NCI-H1092 treated with DMSO at 0.1 percent for 48 hours (cell line): ENCODE measurements at places on chromosomes 5 and 9.

DNA sequence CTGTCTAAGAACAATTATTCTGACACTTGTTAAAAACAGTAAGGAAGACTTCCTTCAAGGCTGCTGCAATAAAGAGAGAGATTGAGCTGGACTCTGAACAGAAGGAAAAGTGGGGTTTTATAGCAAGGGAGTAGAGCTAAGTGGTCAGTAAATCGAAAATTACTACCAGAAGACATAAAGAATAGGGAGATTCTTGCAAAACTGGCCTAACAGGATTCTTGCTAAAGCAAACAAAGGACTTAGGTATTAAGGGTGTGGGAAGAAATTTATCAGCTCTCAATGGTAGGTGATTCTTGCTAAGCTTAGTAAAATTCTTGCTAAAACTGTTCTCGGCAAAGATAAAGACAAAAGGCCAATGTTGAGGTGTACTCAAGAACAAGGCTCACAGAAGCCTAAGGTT is 300.5 kb downstream of the SLCO4C1 start:
- DNase-seq: no peak

GRCh38 chr5:150505041-150505511 is 2.9 kb upstream of the NDST1 start:
- no peak for DNase-seq

DNA sequence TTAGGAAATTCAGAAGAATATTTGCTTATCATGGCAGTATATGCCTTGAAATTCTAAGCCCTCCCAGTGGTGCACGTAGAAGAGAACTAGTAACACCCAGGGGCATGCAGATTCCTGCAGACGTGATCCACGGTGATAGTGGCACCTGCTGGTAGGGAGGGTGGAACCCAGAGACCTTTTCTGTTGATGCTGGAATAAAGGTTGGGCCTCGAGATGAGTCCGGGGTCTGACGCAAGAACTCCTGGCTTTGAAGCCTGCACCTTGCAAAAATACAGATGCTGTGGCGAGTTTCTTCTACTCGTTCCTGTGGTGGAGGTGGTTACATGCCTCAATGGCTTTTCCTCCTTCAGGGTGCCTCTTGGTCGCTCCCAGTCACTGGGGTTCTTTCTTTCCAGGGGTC is 39.5 kb upstream of the PHF2 start:
- no peak for DNase-seq

DNA sequence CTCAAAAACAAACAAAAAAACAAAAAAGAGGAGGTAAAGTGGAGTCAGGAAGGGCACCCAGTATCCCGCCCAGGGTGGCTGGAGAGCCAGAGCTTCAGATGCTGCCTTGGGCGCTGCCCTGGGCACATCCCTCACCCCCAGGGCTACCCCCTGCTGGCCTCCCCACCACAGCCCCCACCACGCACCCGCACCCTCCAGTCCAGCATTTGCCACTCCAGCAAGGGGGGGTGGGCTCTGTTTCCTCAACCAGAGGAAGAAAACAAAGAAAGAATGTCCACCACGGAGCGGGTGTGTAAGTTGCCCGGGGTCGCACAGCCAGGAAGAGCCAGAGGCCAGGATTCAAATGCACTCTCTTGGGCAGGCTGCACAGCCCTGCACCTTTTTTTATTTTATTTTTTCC is 86.1 kb downstream of the NTNG2 start:
- no peak for DNase-seq

DNA sequence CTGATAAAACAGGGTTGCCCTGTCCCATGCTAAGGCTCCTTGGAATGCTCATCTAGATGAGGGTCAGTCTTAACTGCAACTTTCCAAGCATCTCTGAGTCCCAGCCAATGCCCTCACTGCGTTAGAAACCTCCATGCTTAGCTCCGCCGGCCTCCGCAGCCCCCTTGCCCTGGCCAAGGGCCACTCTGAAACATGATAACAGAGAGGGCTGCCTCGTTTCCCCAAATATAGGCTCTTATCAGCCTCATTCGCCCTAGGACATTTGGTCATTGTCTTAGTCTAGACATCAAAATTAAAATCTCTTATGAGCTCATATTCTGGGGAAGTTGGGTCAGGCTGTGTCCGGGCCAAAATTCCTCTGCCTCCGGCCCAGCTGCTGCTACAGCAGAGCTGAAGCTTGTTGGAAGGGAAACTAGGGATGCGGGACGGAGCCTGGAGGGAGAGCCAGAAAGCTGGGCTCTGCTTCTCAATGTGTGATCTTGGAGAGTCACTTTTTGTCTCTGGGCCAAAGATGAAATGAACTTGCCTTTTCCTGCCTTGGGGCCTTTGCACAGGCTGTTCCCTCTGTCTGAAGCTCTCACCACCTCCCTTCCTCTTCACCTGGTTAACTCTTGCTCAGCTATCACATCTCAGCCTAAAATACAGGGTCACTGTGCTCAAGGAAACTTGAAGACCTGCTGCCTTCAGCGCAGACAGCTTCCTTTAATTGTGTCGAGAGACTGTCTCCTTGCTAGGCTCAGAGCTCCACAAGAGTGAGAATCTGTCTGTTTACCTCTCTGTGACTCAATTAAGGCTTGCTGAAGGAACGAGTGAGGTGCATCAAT is 191.3 kb downstream of the RGS3 start:
- DNase-seq: no peak

DNA sequence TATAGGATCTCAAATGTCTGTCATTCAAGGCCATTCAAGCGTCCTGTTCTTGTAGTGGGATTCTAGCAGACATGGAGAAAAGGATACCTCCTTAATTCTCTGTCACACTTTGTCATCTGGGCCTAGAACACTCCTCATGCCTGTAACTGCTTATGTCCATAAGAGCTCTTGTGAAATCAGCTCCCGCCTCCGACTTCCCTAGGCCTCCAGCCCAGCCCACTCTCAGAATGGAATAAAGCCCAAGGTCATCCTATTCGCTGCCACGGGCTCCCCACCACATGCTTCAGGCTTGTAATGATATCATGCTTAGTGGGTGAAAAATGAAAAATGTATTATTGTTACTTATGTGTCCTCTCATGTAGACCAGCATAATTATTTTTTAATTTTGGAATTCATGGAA is 632.5 kb downstream of the ISL1 start:
- DNase-seq: peak; percentile 56
